AG09309 (cell line): ENCODE measurements at places on chromosomes 6 and 20.

- DNase-seq: no peak
Measured at GRCh38 chr6:81640891-81641290, 111.6 kb downstream of the TENT5A start.

GRCh38 chr6:118696271-118696670, 44.9 kb upstream of the CEP85L start:
- DNase-seq: no peak

GRCh38 chr6:35208419-35208818, 5.3 kb upstream of the SCUBE3 start:
- DNase-seq: no peak

DNA sequence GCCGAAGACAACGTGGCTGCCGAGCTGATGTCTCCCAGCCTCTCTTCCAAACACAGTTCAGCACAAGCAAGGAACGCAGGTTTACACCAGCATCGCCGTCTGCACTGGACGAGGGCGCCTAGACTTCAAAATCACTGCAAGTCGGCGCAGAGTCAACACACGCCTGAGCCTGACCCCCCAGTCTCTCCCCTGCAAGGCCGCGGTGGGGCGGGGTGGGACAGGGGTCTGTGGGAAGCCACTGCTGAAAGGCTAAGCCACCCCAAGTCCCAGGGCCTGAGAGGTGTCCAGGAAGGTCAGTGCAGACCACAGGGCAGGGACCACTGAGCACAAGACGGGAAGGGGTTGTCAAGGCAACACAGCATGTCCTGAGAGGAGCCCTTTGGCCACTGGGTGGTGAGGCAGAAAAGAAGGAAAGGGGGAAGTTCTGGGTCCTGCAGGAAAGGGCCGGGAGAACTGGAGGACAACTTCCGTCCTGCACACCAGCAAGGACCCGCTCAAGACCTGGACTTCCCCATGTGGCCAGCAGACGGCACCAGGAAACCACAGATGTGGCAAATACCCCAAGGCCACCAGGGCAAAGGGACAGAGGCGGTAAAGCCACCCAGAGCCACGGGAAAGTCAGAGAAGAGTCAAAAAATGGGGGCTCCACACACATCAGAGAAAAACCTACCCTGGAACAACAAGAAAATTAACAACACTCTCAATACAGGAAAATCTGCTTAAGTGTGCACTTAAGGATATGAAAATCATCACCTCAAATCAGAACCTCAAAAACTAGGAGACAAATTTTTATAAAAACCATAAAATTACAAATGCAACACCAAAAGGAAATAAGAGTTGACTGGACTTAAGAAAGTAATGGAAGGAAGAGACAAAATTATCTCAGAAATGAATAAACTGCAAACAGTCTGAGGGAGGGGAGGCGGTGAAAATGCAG, 84.8 kb downstream of the TAF4 start:
- DNase-seq: no peak

DNA sequence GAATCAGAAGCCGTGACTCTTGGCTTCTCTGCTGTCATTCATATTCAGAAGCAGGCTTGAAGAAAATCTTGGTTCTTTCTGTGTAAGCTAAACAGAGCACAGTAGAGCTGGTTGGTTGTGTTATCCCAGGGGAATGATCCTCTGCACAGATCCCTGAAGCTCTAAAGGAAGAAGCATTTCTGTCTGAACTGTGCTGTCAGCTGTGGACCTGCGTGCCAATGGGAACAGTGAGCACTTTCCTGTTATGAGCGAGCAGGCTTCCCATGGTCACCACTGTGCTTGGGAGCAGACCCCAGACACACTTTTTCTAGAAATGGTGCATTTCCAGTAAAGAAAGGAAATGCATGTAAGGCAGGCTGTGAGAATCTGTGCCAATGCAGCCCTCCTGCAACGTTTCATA, 490.2 kb downstream of the EPM2A start:
- DNase-seq: no peak

GRCh38 chr6:142014515-142014914, 118.2 kb upstream of the GJE1 start:
- DNase-seq: peak; percentile 82

GRCh38 chr6:110341663-110342596, 16.2 kb downstream of the METTL24 start:
- DNase-seq: no peak

DNA sequence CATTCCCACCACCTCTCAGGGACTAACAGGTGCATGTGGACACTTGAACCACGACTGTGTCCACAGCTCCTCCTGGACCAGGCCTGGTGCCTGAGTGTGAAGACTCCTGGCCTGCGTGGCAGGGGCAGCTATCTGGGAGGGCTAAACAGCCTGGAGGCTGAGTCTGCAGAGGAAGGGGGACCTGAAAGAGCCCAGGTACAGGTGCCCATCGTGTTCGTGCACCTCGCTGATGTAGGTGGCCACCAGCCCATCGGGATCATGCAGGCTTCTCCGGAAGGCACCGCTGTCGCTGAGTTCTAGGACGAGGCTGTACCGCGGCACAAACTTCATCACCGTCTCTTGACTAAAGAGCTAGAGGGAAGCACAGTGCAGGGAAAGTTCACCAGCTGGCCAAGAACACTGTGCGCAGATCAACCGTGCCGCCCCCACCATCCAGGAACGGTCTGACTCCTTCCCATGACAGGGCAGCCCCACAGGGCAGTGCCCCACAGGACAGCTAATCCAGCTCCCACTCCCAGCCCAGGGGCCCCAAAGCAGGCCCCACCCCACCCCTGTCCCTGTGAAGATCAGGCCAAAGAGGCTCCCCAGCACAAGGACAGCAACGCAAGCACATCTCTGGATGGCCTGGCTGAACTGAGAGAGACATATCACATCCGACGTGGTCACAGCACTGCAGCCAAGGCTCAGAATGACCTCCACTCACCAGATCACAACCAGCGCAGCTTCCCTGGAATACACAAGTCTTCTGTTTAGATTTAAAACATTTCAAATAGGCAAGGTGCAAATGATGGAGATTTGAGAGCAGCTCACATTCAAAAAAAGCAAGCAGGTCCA, 14.8 kb downstream of the CST7 start:
- DNase-seq: no peak

DNA sequence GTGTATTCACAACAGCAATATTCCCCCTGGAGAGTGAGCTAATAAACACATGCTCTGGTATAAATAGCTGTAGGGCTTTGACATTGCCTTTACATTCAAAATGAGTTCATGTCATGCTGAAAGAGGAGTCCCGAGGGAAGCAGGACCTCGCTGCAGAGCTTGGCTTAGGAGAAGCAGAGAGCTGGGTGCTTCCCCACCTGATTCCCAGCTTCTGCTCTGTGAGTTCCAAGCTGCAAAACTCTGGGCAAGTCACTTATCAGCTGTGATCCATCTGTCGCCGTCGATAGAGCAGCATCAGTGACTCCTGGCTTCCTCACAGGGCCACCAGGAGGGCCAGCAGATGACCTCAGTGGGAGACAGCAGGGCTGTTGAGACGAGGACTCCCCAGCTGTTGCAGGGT, 241.8 kb downstream of the ANKRD60 start:
- DNase-seq: no peak

DNA sequence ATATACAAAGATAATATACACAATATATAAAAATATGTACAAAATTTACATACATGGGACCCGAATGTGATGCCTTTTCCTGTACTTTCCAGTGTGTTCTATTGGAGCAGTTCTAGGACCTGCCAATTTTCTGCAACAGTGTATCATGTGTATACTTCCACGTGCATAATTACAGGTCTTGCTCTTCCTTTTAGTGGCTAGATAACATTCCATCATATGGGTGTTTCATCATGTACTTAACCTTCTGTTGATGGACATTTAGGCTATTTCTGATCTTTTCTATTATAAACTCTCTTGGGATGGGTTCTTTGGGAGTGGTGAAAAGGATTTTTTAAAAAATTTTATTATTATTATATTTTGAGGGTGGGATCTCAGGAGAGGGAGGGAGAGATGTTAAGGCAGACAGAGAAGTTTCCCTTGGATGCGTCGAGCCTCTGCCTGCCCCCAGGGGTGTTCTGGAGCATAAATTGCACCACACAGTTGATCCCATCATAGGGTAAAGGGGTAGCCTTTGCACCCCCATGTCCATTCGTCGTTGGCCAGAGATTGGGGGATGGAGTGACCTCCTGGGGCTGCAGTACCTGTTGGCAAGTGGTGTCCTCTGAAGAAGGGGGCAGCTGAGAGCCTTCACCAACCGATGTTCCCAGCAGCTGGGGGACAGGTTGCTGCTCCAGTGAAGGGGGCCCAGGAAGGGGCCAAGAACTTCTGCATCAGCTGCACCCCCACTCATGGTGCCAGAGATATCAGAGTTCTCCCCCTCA, 110.3 kb downstream of the TOX2 start:
- DNase-seq: no peak

GRCh38 chr6:3289664-3290055, 30.9 kb downstream of the PSMG4 start:
- DNase-seq: no peak

GRCh38 chr20:10625641-10626040, 48.2 kb downstream of the JAG1 start:
- no peak for DNase-seq
